ENCODE measurements at places on chromosomes 1 and 21. TPM values are rescaled to one million over a fixed set of nuclear protein-coding genes. Genes with fewer than 3 reads are reported as not detected.

DNA sequence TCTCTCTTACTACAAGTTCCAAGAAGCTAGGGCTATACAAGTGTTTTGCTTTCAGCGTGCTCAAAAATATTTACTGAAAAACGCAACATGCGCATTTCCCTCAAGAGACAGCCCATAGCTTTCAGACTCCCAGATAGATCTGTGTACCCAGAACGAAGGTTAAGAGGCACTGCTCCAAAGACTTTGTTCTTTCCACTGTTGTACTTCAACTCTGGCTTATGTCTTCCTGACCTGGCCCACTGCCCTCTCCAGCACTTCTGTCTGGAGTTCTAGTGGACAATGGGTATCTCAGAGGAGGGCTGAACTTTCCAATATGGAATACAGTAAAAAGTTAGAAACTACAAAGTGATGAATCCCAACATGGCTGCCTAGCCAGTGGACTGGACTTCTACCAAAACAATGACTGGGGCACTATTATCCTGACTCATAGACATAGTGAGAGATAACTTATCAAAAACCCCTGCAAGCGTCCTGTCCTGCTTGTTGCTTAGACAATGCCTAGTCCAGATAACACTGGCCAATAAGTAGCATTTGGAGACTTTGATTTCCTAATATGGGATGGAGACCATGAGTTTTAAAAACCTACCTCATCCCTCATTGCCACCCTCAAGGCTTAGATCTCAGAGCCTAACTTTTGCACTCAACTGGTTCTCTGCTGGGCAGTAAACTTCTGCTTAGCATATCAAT, 8.8 kb upstream of the ADAR start:
- no peak for DNase-seq

GRCh38 chr1:230982696-230983095, 3.8 kb downstream of the ARV1 start:
- DNase-seq, result no peak

The TNFSF4 gene
- total RNA-seq, result 0.29 TPM

DNA sequence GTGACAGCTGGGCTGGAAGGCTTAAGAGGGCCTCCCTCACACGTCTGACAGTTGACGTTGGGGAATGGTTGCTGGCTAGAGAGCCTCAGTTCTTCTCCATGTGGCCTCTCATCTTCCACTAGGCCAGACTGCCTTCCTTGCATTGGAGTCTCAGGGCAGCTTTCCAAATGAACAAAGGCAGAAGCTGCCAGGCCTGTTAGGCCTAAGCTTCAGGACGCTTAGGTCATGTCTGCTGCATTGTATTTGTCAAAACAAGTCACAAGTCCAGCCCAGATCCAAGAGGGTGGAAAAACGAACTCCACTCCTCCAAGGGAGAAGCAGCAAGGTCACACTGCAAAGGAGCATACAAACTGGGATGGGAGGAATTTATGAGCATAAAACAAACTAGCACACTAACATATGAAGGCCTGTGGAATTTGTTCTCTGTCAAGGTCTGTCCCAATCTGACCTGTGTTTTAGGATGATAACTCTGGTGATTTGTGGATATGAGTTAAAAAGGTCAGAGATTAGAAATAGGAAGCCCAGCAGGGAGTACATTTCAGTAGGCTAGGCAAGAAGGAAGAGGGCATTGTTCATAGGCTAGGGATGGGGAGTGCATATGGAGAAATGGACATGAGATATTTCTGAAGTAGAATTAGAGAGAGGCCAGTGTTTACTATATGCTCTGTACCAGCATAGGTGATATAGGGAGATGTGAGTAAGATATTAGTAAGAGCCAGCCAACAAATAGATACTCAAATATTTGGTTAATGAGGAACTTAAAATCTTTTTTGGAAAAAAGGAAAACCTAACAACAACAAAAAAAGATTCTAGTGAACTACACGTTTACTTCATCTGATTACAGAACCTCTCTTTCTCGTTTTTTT, 29.1 kb upstream of the CNN3 start:
- DNase-seq, result no peak

DNA sequence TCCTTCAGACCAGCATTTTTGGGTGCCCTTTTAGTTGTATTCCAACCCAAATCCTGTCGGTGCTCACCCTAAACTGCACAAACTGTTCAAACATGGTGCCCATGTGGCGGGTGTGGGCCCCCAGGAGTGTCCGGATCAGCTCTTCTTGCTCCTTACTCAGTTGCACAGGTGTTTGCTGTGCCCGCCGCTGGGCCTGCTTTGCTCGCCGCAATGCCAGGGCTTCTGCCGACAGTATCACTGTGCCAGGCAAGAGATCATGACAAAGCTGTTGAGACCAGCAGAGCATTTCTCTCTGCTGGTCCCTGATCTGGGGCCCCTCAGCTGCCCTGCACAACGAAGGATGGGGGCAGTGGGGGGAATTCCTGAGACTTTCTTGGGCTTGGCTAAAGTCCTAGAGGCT, 4.9 kb downstream of the NR1I3 start:
- DNase-seq, result no peak

The OR2AK2 gene
- total RNA-seq, result not detected

GRCh38 chr1:43074244-43074643, 97.8 kb downstream of the EBNA1BP2 start:
- no peak for DNase-seq

The UBL4B gene
- not detected for total RNA-seq

DNA sequence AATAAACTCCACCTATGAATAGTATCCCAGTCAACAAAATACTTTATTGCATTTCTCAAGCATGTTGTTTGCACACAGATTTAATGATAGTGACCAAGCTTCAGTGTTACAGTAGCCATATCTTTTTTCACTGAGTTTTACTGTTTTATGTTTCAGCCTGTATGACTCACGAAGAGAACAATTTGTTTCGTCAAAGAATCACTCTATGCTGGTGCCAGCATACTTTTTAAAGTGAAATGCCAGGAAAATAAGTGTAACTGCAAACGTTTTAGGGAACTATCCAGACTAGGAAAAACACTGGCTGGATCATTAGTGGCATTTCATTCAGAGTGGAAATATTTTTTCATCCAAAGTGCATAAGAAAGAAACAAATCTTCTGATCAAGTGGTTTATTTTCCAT, 210.8 kb downstream of the COL11A1 start:
- DNase-seq, result no peak

The OXCT2 gene
- total RNA-seq, result 4.3 TPM

The PLPP3 gene
- total RNA-seq, result 26.7 TPM
